ENCODE measurements at places on chromosomes 16 and 17.

DNA sequence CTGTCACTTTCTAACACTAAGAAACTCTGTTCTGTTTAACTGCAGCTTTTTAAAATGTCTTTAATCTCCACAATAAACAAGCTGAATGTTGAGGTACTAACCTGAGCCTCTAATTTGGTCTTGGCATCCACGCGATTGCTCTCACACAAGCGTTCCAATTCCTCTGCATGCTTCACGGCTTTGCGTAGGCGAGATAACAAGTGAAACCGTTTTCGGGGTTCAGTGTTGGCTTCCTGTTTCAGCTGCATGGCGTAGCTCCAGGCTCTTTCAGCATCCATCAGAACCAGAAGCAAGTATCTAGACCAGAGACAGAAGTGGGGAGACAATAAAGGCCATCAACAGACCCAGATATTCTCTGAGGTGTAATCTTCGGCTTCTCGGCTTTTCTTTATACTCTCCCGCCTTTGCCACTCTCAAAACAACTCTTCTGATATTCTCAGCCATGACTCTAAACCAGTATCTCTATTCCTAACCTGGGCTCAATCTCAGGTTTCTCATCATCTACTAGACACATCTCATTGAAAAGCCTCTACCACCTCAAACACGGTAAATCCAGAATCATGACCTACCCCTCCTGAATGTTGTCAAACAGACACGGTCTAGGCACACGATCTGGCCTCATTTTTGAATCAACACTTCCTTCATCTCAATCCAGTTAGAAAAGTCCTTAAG, 8.3 kb downstream of the SRP68 start:
- no peak for DNase-seq

GRCh38 chr16:86577314-86577971, 906 bp upstream of the FOXL1 start:
- no peak for DNase-seq

DNA sequence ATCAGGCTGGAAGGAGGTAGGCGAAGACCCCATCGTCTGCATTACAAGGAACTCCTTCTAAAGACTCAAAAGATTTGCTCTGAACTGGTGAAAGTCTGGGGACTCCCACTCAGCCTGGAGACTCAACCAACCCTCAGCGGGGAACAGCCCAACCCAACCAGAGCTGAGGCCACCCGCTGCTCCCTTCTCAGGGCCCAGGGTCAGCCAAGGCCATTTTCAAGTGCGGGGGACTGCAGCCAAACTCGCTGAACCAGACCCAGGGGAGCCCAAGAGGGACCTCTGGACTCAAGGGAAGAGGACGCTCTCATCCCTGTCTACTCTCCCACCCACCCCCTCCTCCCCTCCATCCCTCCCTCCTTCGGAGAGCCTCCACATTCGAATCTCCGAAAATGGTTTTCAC, 24.1 kb downstream of the XYLT1 start:
- DNase-seq: no peak

DNA sequence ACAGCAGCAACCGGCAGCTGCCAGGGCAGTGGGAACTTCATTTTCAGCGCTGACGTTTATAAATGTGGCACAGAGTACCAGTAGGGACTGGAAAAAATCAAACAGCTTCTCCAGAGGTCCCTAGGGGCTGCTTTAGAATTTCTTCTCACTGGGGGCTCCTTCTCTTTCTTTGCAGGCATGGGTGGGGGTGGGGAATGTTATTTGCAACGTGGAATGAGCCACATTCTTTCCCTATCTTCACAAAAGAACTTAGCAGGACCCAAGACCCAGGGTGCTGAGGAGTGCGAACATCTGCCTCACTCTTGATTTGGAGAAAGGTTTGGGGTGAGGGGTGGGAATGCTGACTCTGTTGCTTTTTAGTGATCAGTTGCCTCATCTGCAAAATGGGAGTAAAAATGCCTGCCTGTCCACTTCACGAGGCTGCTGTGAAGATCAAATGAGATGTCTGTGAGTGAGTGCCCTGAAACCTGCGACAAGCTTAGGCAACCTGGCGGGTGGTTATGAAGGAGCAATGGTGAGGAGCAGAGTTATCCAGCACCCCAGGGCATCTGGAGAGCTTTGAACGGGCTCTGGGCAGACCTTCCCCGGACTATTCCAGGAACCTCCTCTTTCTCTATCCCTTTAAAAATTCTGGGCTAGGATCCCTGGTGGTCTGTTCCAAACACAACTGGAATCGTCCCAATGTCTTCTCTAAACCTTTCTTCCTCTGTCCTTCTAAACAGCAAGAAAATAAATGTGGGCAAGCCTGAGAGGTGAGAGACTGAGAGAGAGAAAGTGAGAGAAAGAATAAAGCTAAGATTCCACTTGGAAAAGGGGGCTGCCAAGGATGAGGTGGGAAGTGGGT, 10.7 kb upstream of the PIPOX start:
- no peak for DNase-seq

DNA sequence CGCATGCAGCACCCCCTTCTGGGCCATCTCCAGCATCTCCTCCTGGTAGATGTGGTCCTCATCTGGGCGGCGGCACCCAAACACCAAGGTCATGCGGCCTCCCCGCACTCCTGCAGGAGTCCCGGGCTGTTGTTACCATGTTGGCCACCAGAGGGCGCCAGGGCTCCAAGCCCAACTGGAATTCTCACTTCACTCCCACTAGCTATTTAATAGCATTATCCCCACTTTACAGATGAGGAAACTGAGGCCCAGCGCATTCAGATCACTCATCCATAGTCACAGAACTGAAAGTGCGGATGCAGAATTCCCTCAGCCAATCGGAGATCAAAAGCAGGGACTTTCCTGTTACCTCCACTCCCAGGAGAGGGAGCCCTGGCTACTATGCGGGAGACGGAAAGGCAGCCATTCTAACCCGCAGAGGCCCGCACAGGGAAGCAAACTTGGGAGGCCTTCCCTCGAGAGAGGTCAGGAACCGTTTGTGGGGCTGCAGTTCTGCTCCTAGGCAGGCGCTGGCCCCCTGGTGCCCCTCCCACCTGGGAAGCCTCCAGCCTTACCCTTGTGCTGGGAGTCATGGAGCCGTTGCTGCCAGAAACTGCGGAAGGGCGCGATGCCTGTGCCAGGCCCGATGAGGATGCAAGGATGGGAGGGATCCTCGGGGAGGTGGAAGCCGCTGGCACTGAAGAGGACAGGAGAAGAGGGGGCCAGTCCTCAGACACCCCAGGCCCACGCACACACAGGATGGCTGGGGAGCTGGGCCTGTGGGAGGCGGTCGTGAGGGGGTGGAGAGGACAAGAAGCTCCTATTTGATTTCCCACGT, 40.1 kb downstream of the NOS2 start:
- DNase-seq: no peak

GRCh38 chr16:17962726-17963125, 373.8 kb downstream of the NPIPA8 start:
- DNase-seq: no peak

DNA sequence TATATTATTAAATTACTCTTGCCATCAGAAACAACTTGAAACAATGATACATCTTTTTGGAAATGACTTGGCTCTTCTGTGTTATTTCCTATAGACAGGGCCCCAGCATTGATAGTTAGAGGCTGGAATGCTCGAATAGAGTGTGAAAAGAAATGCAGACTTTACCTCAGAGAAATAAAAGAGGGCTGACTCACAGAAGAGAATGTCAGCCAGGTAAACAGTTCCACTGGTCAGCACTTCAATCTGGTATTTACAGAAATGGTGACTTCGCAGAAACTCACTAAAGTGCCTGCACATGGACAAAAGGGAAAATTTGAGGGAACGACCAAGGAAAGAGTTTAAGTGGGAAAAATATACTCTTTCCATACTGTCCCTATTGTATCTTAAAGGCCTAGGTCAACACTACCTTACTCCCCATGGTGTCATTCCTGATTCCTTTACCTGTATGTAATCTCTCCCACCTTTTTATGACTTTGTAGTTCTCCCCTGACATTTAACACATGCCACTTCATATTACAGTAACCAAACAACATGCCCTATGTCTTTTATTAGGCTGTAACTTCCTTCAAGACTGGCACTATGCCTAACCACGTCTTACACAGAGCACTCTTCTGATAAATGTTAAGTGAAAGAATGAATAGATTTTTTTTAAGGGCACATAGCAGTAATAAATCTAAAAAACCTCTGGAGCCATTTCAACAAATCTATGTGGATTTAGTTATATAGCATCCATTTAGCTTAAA, 36.7 kb downstream of the AKAP10 start:
- no peak for DNase-seq

GRCh38 chr16:65415460-65415859, 293.6 kb upstream of the CDH11 start:
- no peak for DNase-seq

- DNase-seq: no peak
These were observed 17.1 kb upstream of the RNPS1 start for GRCh38 chr16:2284797-2285576.

- no peak for DNase-seq
These were observed 78.2 kb downstream of the CCDC182 start for GRCh38 chr17:57666946-57667345.

DNA sequence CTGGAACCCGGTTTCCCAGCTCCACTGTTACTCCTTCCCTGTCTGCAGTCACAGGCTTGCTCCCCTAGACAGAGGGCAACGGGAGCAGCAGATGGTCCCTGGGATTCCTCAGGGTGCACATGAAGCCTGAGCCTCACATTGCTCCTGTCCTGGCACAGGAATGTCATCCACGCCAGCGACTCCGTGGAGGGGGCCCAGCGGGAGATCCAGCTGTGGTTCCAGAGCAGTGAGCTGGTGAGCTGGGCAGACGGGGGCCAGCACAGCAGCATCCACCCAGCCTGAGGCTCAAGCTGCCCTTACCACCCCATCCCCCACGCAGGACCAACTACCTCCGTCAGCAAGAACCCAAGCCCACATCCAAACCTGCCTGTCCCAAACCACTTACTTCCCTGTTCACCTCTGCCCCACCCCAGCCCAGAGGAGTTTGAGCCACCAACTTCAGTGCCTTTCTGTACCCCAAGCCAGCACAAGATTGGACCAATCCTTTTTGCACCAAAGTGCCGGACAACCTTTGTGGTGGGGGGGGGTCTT, 1.6 kb upstream of the DECR2 start:
- DNase-seq: no peak

Data from cortex of kidney (tissue), 1 donor.